ENCODE measurements at places on chromosomes 5 and 9.
A peak's percentile ranks its signal among the peaks of the same experiment; 100 is the strongest.

DNA sequence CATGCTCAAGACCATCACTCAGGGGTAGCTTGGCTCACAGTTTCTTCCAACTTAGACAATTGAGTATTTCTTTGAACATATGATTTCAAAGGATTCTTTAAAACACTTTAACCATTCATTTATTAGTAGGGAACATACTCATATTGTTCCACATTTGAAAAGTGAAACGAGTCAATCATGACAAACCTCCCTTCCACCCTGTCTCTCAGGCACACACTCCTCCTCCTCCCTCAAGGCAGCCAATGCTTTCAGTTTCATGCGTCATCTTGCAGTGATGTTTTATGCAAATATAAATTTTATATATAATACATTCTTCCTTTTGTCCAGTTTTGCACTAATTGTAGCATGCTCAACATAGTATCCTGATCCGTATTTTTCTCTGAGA is 126.0 kb upstream of the BOD1 start:
- DNase-seq: no peak

GRCh38 chr9:26551971-26552370 is 340.6 kb downstream of the CAAP1 start:
- peak; percentile 2 for DNase-seq

GRCh38 chr9:114405294-114406034 is 17.7 kb upstream of the AKNA start:
- peak; percentile 82 for DNase-seq

GRCh38 chr5:54093081-54093492 is 217.3 kb downstream of the ARL15 start:
- peak; percentile 86 for DNase-seq

- peak; percentile 5 for DNase-seq
Measured at GRCh38 chr9:39587844-39588499, 232.5 kb downstream of the SPATA31A1 start.

DNA sequence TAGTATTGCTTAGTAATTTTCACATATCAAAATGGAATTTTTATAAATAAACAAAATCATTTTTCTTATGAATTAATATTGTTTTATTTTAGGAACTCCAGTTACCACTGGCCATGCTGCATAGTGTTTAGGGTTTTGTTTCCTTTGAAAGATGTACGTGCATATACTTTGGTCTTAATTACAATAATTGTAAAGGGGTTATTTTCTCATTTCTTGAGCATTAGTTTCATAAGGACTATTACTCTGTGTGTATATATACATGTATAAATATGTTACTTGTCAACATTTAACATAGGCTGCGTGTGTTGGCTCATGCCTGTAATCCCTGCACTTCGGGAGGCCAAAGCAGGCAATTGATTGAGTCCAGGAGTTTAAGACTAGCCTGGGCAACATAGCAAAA is 21.6 kb downstream of the ACO1 start:
- no peak for DNase-seq

DNA sequence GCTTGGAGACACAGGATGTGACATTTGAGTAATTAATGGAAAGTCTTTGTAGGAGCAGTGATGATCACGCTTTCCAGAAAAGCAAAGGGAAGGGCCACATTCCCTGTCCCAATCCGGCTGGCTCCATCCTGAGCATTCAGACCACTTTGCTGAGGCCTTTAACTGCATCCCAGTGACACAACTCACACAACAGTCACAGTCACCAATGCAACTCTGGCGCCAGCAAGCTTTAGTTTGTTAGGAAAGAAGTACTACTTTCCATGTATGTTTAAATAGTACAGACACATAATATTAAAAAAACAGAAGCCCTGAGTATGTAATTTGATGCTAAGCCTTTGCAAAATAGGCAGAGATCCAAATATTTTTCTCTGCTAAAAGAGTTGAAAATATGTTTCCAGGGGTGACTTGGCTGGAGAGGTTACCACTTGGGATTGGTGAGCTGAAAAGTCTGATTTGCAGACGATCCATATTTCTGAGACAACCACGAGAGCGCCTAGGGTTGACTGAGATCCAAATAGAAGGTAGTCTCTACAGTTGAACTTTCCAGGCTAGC is 31.7 kb upstream of the GAS1 start:
- no peak for DNase-seq

- no peak for DNase-seq
Measured at GRCh38 chr5:139022528-139022927, 147.4 kb upstream of the LRRTM2 start.

- no peak for DNase-seq
Measured at GRCh38 chr5:154358516-154359220, 87.1 kb upstream of the SAP30L start.

DNA sequence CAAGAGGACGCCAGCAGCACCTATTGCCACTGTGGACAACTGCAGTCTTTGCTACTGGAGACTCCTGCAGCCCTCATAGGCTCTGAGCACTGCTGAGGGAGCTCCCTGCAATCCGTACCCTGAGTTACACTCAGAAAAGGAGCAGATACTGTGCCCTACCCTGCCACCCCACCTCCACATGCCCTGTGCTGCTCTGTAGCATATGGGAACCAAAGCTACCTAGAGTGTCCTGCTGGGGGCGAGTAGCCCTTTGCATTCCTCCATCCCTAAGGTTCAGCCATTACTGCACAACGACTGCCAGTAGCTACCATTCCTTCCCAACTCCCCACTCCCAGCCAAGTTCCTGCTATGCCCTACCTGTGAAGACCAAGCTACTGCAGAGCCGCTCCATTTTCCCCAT is 90.2 kb upstream of the SNCAIP start:
- no peak for DNase-seq
